ENCODE measurements at places on chromosomes 6 and 20.

DNA sequence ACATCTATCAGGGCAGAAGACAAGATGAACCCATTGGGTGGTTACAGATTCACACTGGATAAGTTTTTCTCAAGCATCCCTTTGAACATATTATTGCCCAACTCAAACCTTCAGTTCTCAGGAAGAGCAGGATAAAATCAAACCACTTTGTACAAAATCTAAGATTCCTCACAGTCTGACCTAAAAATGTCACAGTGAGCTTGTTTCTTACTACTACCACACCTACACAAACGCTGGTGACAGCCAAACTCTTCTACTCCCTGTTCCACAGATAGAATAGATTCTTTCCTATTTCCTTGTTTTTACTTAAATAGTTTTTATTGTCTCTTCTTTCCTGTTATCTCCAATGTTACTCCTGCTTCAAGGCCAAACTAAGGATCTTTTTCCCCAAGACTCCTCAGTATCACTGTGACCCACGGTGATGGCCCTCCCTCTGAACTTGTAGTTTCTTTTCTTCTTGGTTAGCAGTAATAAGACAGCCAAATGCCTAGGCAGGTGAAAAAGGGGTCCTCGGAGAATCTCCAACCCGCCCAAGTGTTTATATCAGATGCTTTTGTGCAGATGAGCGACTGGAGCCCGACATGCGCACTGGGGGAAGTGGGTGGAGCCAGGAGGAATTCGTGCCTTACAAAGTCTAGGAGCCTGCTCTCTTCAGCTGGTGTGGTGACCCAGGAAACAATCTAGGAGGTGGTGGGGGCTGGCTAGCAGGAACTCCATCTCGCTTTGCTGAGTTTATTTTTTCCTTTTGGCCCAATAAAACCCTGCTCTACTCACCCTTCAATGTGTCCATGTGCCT lies 53.4 kb downstream of the SEL1L2 start:
- no peak for DNase-seq

GRCh38 chr6:62445521-62445920 lies 159.5 kb upstream of the KHDRBS2 start:
- no peak for DNase-seq

DNA sequence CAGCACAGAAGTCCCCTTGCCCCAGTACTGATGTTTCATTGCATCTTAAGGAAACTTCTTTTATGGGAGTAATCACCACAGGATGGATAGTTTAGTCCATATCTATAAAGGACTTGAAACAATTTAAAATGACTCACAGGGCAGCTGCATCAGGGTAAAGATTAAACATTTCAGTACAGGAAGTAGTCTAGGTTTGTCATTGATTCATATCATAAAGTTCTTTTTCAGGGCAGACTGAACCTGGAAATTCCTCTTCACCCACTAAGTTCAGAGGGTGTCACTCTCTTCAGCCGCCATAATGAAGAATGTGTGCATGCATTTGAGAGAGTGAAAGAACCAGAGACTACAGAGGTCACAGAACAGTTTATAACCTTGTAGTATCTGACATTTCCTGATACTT lies 296.3 kb upstream of the JAG1 start:
- no peak for DNase-seq

DNA sequence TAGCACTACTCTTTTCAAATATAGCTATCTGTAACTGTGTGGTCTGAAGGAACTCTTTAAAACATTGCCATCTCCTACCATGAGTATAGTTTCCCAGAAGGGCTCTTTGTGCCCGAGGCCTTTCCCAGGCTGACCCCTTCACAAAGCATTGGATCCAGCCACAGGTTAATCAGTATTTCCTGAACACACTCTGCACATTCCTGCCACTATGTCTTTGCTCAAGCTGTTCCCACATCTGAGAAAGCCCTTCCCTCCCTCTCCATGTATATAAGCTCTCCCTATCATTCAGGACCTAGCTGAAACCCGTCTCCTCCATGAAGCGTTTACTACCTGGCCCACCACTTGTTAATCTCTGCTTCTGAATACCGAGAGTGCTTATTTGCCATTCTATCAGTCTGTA lies 47.8 kb upstream of the PKHD1 start:
- no peak for DNase-seq

DNA sequence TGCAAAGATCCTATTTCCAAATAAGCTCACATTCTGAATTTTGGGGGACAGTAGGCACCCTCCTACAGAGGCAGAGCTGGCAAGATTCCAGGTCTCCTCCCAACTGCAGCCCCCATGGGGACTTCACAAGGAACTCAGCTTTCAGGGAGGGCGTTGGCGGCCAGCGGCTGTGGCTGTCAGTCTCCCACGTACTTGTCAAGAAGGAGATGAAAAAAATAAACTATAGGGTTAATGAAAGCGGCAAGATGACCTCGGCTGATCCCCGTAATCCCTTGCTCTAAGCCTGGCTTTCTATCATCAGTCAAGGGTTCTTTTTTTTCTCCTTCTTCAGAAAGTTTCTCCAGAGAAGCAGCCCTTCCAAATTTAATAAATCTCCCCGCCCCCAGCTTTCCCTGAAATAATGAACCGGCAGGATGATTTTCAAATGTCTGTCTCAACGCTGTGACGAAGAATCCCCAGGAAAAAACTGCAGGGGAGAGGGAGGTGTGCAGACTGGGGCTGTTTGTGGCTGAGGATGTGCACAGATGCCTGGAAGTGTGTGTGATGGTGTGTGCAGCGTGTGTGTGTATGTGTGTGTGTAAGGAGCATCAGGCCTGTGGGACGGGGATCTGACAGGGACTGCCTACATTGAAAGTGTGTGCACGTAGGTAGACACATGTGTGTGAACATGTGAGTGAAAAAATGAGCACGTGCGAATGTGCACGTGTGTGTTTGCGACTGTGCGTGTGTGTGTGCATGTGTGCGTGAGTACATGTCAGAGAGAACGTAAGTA lies 78.7 kb downstream of the SLC2A10 start:
- peak; percentile 19 for DNase-seq

GRCh38 chr20:59182401-59183044 lies 18.9 kb downstream of the ZNF831 start:
- DNase-seq: no peak

DNA sequence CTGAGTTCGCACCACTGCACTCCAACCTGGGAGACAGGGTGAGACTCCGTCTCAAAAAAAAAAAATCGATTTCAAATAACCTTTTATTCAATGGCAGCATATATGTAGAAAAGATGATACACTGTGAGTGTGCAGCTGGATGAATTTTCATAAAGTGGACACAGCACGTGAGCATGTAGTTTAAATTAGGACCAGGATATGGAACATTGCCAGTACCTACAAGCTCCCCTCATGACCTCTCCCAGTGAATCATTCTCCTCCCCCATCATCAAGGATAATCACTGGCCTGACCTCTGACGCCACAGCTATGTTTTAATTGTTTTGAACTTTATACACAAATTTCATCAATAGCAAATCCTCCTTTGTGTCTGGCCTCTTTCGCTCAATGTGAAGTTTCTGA lies 53.8 kb upstream of the HDAC2 start:
- peak; percentile 24 for DNase-seq

DNA sequence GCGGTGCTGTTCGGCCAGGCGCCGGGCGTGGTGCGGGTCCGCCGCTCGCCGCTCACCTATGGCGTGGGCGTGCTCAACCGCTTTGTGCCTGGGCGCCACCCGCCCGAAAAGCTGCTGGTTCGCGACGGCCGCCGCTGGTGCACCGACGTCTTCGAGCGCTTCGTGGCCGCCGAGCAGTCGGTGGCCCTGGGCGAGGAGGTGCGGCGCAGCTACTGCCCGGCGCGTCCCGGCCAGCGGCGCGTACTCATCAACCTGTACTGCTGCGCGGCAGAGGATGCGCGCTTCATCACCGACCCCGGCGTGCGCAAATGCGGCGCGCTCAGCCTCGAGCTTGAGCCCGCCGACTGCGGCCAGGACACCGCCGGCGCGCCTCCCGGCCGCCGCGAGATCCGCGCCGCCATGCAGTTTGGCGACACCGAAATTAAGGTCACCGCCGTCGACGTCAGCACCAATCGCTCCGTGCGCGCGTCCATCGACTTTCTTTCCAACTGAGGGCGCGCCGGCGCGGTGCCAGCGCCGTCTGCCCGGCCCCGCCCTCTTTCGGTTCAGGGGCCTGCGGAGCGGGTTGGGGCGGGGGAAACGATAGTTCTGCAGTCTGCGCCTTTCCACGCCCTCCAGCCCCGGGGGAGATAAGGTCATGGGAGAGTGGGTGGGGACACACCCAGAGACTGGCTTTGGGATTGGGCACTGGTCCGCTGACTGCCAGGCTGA lies 15.7 kb downstream of the ADISSP start:
- DNase-seq: peak; percentile 27

GRCh38 chr6:75472885-75473284 lies 20.7 kb downstream of the FILIP1 start:
- no peak for DNase-seq

GRCh38 chr20:7015257-7015656 lies 247.8 kb downstream of the BMP2 start:
- DNase-seq: no peak

- DNase-seq: no peak
These were observed 28.1 kb downstream of the PCMT1 start for GRCh38 chr6:149777624-149778023.

GRCh38 chr6:89346433-89346832 lies 6.1 kb downstream of the UBE2J1 start:
- no peak for DNase-seq

DNA sequence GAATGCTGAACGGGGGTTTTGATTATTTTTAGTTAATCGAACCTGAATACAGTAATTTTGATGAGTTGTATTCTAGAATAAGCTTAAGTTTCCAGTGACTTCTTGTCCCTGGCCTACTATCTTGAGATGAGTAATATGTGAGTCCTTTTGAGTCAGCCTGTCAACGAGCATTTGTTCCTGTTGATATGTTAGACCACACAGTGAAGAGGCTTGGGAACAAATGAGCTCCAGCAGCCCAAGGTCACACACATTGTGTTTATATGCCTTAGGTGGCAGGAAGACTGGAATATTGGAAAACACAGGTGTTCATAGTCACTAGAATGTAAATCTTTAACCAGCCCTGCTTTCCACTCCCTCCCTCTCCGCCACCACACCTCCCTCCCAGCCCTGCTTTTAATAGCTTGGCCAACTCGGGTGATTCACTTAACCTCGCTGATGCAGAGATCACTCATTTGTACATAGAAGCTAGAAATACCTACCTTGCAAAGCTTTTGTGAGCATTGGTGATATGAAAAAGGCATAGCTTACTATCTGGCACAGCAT lies 9.1 kb downstream of the SMPDL3A start:
- peak; percentile 82 for DNase-seq

DNA sequence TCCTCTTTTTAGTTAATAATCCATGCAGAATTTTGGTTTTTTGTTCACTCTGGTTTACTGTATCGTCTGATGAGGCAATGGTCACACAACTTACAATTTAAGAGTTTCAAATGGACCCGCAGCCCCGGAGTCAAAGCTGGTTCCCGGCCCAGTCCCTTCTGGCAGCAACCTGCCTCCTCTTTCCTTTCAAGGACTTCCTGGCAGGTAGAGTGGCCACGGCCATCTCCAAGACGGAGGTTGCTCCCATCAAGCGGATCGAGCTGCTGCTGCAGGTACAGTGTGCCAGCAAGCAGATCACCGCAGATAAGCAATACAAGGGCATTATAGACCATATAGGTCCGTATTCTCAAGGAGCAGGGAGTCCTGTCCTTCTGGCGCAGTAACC lies 218.2 kb downstream of the GJA1 start:
- DNase-seq: no peak

DNA sequence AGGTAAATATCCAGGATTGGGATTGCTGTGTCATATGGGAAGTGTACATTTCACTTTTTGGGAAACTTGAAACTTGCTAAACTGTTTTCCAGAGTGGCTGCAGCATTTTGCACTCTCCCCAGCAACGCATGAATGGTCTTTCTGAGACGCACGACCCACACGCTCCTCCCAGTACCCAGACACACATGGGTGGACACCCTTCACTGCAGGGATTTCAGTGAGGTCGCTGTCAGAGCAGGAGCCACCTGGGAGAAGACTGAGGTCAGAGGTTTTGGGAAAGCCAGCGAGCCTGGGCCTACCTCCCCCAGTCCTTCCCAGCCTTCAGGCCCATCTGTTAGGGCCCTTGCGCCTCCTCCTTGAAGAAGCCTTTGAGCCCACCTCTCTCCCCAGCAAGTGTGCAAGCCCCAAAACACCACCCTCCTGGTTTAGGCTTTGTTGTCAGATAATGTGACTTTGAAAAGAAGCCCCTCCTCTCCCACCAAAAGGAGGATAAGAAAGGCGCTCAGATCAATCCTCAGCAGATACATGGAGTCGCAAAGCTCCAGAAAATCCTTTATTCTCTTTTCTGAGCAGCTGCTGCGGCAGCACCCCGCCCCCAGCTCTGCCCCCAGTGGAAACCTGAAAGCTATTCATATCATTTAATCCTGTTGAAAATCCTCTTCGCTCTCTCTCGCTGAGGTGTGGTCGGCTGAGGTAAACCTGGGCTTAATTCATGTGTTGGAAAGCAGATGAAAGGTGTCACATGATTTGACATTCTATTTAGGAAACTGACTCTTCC lies 12.7 kb upstream of the JAG1 start:
- DNase-seq: no peak

DNA sequence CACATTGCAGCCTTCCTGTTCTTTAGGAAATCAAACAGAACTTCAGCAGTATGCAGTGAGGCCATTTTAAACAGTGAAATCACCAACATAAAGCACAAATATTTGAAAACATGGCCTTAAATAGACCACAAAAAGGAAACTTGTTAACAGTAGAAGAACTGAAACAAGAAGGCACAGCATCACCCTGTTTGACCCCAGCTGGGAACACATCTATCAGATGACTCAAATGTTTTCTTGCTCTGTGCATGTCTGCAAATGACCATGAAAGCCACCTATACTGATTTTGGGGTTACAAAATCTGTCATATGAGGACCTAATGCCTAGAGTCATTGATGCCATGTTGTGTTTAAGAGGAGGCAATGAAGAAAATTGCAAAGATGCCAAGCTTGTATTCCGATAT lies 123.8 kb upstream of the ADGRF1 start:
- peak; percentile 75 for DNase-seq

DNA sequence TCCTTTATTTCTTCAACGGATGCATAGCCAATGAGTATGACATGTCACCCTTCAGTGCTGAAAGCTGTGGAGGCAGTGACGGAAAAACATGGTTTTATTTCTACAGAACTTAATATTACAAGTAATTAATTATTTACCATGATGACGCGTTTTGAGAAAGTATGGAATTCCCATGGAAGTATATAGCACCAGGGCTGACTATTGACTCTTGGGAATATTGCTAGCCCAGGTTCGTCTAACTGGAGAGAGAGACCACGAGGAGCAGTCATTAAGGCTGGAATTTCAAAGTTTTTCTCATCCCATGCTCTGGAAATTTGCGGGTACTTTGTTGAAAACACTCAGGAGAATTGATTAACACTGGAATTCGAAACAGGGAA lies 155.2 kb upstream of the PRSS16 start:
- no peak for DNase-seq

Measured in amniotic epithelial cell (primary cell).